ENCODE measurements at places on chromosomes 11 and 22. TPM values are rescaled to one million over a fixed set of nuclear protein-coding genes. Genes with fewer than 3 reads are reported as not detected.

The DNAJB13 gene
- not detected for total RNA-seq

The ACR gene
- total RNA-seq, result not detected

The DPP3 gene
- 41.0 TPM for total RNA-seq

The WBP2NL gene
- not detected for total RNA-seq

The SLC1A2 gene
- 0.32 TPM for total RNA-seq

The CD3G gene
- not detected for total RNA-seq

The ATG2A gene
- 28.7 TPM for total RNA-seq

The CHST1 gene
- total RNA-seq, result 0.16 TPM

The HTR3B gene
- not detected for total RNA-seq

The FHIP1B gene
- total RNA-seq, result 25.6 TPM

The IL17REL gene
- not detected for total RNA-seq

The HSPB2 gene
- 0.34 TPM for total RNA-seq

The FOLR1 gene
- total RNA-seq, result not detected

The MIAT gene
- total RNA-seq, result 3.3 TPM

The TRPM5 gene
- total RNA-seq, result not detected

The SULT4A1 gene
- total RNA-seq, result 0.26 TPM

The GTSE1 gene
- 9.4 TPM for total RNA-seq

The HBG1 gene
- total RNA-seq, result not detected

The ANKK1 gene
- total RNA-seq, result not detected

The SLC2A11 gene
- total RNA-seq, result 22.6 TPM

The RASL10A gene
- not detected for total RNA-seq

The TMEM121B gene
- 0.48 TPM for total RNA-seq

The FAM227A gene
- total RNA-seq, result 3.5 TPM

The PNPLA3 gene
- total RNA-seq, result 3.0 TPM
